ENCODE measurements at places on chromosomes 7 and 10.

- DNase-seq = no peak
Measured at GRCh38 chr10:101166430-101166829, 35.3 kb downstream of the TLX1 start.

- DNase-seq = no peak
Measured at GRCh38 chr10:115706488-115707076, 566.4 kb downstream of the GFRA1 start.

DNA sequence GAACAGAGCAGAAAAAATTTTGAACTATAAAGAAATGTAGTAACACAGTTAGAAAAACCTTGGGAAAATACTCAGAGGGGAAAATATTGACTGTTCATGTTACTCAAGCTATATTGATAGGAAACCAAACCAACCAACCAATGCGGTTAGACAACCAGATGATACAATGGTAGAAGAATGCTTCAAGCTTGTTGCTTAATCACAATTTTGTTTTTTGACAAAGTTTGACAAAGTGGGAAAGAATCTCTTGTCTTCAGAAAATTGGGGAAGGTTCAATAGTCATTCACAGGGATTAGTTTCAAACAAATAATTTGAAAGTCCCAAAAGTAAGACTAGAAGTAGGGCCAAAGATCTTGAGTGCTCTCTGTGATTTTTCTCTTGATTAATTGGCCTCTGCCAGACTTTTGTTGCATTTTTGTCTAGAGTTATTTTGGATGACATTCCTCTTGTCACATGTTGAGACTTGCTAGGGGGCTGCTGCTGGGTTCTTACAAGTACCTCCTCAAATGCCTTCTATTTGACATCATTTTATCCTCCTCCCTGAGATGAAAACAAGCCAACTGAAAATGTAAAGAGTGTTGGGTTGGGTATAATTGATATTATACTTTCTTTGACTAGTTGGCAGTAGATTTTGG, 233.1 kb upstream of the PHYHIPL start:
- no peak for DNase-seq

- DNase-seq = peak; percentile 61
Measured at GRCh38 chr10:56318816-56319215, 42.2 kb downstream of the ZWINT start.

DNA sequence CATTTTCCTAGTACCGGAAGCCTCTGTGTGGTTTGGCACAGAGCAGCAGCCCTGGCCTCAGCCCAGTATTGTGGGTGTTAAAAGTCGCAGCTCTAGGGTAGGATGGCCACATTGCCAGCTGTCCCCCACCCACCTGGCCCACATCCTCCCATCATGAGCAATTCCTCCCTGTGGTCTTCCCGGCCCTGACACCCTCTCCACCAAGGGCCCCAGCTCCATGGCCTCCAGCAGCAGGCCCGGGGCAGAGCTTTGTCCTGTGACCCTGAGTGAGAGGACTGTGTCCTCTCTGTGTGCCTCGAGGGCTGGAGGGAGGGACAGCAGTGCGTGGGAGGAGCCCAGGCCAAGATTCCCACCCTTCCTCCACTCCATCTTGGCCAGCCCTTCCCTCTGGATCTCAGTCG, 93.7 kb downstream of the MYL10 start:
- no peak for DNase-seq

DNA sequence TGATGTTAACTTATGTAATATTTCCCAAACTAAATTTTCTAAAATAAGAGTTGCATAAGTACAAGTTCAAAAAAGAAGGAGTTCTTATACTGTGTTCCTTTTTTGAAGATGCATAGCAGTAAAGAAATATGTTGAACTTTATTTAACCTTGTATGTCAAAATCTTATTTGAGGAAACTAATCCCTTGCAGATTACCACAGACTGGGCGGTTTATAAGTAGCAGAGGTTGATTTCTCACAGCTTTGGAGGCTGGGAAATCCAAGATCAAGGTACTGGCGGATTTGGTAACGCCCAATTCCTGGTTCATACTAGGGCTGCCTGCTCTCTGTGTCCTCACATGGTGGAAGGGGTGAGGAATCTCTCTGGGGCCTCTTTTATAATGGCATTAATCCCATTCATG, 68.5 kb downstream of the GNAT3 start:
- no peak for DNase-seq

GRCh38 chr10:23505797-23506465, 67.1 kb downstream of the OTUD1 start:
- peak; percentile 16 for DNase-seq

DNA sequence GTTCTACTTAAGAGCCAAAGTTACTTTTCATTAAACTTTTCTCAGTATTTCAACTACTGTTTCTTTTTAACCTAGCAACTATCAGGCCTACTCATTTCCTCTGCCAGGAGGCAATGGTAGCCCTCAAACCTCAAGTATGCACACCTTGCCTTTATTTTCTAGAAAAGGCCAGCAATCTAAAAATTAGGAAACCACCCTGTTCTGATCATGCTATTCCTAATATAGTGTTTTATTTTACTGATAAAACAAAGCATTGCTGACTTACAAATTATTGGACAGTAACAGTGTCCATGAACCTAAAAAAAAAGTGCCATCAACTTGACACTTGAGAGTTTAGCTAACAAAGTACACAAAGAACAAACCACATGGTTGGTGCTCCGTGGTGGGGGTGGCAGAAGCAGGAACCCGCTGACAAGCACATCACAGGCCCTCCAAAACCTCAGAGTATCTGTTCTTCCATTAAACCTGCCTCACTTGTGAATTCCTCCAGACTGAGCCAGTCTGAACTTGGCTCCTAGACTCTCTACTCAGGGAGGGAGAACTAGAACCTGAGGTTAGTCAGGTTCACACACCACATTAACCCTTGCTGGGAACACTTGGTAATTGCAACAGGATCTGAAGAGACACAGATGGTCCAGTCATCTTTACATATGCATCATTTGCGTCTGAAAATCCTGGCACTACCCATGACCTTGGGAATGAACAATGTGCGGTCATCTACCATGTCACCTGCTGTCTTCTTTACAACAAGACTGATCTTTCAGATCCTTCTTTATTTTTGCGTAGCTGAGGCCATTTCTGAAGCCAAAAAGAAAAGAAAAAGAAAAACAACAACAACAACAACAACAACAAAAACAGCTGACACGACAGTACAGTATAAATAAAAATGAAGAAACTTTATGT, 31.9 kb downstream of the PIP4K2A start:
- DNase-seq = no peak

- DNase-seq = no peak
Measured at GRCh38 chr7:82542665-82543064, 99.1 kb upstream of the CACNA2D1 start.

DNA sequence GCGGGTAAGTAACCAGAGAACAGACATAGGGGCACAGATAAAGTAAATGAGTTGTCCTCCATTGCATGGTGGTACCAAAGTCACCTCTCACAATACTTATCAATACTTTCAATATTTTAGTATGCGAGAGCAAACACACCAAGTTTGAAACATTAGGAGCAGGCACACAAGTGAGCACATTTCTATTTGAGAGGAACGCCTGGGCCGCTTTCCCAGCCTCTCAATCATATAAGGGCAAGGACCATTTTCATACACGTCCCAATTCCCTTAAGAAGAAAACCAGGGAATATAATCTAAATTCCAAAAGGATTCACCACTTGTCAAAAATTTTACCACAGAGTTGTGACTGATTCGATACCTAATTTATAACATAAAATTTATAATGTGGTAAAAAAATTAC, 7.5 kb downstream of the LMOD2 start:
- no peak for DNase-seq

DNA sequence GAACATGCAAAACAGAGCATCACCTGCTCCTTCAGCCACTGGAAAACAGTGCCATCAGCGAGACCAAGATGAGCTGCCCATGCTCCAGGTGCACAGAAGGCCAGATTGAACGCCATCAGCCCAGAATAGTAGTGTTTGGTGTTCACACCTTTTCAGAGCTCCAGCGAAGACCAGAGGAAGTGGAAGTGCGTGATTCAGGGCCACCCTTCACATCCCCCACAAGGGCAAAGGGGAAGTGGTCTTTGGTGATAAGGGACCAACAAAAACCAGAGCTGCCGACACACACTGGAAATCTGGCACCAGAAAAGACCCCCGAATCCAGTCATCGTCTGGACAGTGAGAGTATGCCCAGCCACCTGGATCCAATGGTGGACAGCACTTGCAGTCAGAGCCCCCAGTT, 29.5 kb upstream of the TMEM72 start:
- DNase-seq = no peak

- DNase-seq = no peak
Measured at GRCh38 chr7:84085998-84086397, 108.6 kb downstream of the SEMA3A start.

GRCh38 chr10:96922978-96923948, 91.2 kb downstream of the LCOR start:
- DNase-seq = no peak

GRCh38 chr10:103111031-103111917, 81.8 kb downstream of the NT5C2 start:
- no peak for DNase-seq

DNA sequence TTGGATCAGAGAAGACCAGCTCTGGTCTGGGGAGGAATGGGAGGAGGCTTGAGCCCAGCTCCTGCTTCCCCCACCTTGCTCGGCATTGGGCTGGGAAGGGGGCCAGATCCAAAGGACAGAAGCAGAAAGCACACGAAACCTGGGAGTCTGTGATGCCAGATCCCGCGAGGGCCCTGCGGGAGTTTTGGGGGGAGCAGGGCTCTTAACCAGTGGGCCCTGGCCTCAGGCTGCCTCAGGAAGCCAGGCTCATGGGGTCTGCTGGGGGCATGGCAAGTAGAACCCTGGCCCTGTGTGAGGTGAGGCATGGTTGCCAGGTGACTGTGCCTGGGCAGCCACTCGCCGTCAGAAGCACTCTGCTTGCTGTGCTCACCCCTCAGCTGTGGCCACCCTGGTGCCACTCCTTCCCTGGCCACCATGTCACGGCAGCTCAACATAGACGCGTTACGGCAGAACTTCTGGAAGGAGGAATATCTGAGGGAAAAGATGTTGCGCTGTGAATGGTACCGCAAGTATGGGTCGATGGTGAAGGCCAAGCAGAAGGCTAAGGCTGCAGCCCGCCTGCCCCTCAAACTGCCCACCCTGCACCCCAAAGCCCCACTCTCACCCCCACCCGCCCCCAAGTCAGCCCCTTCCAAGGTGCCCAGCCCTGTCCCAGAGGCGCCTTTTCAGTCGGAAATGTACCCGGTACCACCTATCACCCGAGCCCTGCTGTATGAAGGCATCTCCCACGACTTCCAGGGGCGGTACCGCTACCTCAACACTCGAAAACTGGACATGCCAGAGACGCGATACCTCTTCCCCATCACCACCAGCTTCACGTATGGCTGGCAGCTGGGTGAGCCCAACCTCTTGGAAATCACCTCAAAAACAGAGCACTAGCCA, 3.6 kb downstream of the ATP6V1F start:
- no peak for DNase-seq

DNA sequence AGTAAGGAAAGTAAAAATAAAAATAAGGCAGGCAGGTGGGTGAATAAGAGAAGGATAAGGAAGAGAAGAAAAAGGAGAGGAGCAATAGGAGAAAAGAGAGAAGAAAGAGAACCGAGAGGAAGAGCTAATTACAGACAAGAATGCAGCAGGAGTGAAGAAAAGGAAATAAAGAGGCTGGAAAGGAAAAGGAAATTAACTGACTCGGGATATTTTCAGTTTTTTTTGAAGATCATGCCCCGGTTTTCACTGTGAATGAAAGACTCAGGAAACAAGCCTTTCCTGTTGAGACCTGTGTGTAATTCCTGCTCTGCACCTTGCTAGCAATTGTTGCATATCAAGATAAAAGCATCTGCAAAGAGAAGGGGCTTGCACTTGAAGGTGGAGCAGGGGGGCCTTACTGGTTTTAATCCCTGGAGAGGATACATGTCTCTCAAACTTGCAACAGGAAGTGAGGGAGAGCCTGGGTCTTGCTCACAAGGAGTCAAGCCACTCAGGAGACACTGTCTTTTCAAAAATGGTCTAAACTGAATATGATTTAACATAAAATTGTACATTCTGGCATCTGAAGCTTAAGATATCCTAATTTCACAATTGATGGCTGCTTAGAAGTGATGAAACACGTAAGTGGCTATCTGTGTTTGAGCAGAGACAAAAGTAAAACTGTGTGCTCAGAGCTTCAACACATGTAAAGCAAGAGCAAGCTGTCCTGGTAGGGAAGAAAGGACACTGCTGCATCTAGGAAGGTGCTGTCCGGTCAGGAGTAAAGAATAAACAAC, 157.6 kb downstream of the FAM107B start:
- no peak for DNase-seq

DNA sequence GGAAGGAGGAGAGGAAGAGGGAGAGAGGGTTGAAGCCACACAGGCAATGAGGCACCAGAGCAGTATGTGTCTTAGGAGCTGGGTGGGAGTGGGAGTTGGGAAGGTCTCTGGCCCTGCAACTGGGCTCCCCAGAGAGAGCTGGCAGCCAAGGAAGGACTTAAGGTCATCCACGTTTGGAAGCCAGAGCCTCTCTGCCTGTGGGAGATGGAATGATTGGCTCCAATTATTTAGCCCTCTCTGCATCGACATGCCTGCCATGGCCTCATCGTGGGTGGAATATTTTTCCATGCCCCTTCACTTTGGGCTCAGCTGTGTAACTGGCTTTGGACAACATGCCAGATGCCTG, 478.5 kb downstream of the RPS24 start:
- DNase-seq = no peak

Measured in NCI-H748 treated with DMSO at 0.1 percent for 48 hours (cell line).